Activated T-helper 17 cell treated with anti-CD3 and anti-CD28 coated beads, Interleukin-2, amount 50 U/mL, for 72 hours (primary cell): ENCODE measurements at places on chromosomes 1 and 21. TPM values are rescaled to one million over a fixed set of nuclear protein-coding genes. Genes with fewer than 3 reads are reported as not detected.

The GJA4 gene
- total RNA-seq = not detected

The BCL2L15 gene
- total RNA-seq = 4.4 TPM

The RAB7B gene
- not detected for total RNA-seq

The FOXD2 gene
- 0.29 TPM for total RNA-seq

The RGS4 gene
- not detected for total RNA-seq

DNA sequence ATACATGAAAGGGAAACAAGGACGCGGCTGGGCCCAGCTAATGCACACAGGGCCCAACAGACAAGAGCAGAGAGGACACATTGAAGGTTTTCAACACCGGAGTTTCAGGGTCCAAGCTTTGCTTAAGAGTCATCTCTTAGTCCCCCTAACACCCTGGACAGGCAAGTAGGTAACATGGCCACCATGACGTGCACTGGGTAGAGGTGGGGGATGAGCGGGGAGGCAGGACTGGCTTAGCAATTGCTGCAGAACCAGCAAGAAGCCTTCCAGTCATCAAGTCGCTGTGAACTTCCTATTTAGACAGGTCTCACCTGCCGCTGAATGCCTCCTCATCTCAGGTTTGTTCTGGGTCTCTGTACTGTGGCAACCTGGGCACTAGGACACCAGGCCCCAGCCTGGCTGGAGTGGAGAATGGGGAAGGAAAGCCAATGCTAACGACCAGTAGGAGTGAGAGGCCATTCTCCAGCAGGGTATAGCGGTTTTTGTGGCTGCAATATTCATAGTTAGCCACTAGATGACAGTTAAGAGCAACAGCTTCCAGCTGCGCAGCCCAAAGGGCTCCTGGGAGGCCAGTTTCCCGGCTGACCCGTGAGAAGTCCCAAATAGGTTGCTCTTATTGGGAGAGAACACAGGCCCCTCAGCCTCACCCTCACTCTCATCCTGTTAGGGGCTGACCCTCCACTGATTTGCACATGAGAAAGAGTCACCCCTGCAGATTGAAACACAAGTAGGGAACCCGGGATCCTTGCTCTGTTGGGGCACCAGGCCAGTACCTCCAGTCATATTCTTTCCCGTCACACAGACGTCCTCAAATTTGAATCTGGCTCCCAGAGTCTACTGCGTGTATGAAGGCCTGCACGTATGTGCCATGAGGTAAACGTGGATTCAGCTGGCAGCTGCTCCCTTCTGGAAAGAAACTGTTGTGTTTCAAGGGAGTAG, 6.0 kb upstream of the PIGC start:
- peak; percentile 66 for ATAC-seq

- ATAC-seq = no peak
Observed at GRCh38 chr1:39892601-39893595, 8.8 kb downstream of the MYCL start.

DNA sequence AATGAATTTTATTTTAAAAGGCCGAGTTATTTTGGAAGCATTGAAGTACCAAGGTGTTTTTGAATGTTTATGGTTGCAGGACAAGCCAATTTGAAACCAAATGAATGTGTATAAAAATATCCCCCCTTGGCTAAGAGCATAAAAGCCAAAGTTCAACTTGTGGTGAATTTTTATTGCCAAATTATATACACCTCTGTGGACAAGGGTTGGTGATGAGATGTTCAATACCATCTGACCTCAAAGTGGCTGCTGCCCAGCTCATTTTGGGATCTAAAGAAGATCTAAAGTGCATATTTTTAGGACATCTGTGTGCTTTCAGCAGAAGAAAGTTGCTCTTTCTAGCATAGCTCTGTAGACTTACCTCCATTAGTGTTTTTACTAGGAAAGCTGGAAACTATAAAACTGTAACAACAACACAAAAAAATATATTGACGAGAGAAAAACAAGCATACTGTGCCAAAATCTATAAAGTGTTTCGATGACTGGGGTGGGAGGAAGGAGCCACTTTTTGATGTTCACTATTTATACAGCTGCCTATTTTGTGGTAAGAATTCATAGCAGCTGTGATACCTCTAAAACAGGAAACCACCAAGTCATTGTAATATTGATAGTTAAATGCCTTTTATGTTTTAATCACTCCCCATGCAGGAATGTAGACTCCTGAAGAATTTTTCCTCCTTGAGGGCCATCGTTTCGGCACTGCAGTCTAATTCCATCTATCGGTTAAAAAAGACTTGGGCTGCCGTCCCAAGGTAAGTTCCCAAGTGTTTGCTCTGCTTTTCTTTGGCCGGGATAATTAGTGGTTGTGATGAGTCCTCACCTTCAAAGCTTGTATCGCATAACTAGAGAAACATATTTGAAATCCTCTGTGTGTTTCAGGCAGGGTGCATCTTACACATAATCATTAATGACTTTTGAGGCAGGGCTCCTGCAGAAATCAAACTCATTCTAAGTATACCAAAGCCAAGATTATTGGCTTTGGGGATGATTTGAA, 83.2 kb downstream of the RGL1 start:
- ATAC-seq = peak; percentile 62

GRCh38 chr1:205954819-205955404, 11.7 kb upstream of the SLC26A9 start:
- no peak for ATAC-seq

DNA sequence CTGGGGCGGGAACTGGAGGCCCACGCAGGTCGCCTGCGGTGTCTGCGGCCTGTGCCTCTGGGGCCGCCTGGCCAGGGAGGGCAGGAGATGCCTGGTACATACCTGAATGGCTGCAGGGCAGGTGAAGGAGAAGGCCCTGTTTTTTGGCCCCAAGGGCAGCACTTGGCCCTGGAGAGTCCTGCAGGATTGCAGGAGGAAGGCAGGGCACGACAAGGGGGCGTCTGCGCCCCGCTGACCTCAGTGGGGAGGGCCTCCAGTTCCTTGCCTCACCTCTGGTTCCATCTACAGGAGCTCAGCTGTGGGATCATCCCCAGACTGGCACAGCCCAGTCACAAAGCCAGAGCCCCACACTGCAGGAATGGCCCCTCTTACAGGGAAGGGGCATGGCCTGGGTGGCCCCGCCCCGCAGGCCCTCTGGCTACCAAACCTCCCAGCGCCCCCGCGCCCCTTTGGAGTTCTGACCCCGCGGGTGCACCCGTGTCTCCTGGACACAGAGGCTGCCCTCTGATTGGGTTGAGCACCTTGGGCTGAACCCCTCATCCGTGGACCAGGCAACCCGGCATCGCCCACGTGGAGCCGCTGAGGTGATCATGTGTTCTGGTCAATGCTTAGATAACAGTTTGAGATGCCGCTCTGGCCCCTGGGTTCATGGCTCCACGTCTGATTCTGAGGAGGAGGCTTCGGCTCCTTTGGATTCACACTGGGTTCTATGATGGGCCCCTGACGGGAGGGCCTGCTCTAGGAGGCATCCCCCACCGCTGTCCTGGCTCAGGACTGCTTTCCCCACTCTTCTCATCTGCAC, 1.3 kb upstream of the PEX10 start:
- no peak for ATAC-seq

DNA sequence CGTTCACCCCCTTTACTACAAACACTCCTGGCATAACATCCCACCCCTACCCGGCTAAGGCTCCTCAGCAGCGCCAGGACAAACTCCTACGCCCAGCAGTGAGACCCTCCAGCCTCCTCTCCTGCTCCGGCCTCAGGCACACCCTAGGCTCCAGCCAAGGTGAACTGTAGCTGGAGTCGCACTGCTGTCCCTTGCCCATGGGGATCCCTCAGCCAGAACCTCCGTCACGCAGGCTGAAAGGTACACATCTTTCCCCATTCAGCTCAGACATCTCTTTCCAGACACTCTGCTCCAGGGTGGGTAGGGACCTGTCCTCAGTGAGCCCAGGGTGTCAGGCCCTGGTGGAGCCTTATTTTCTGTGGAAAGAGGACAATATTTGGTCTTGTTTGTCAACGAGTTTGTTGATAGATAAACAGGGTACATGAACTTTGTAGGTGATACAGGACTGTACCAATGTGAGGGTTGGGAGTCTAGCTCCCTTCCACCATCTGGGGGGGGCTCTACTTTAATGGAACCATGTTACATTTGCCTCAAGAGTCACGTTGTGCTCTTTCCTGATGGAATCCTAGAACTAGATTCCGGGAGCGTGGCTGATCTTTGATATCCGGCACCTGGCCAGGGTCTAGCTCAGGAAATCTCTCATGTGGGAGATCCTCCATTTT, 56.5 kb upstream of the SSBP3 start:
- no peak for ATAC-seq

- ATAC-seq = peak; percentile 21
Observed at GRCh38 chr1:244969355-244970235, 105.3 kb upstream of the HNRNPU start.

DNA sequence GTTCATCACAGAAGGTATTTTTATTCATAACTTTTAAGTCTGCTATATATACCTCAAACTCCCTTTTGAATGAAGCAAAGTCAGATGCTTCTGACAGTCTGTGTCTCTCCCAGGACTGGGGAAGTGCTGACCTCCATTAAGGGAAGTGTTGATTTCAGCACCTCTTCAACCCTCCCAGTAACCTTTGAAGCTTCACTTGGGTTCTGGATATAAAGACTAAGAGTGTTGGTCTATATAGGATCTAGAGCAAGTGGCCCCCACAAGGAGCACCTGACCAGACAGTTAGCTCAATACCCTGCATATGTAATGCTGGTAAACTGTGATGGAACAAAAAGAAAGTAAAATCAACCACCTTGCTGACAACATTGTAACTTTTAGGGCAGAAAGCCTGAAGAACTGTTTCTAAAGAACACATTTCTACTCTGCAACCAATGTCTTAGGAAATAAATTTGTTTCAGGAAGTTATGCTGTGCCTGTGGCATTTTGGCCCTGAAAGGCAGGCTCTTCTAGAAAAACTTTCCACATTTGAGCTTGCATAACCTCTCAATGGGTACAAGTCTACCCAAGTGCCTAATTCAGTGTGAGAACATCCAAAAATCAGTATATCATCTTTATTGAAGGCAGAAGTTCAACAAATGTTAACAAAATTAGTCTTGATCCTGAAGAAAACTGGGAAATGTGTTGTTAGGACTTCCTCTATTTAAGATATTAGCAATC, 865 bp upstream of the PTPN22 start:
- peak; percentile 20 for ATAC-seq

- no peak for ATAC-seq
Observed at GRCh38 chr1:9852410-9853248, 28.9 kb upstream of the CLSTN1 start.

- no peak for ATAC-seq
Observed at GRCh38 chr1:208043691-208044181, 132.8 kb upstream of the CD34 start.

DNA sequence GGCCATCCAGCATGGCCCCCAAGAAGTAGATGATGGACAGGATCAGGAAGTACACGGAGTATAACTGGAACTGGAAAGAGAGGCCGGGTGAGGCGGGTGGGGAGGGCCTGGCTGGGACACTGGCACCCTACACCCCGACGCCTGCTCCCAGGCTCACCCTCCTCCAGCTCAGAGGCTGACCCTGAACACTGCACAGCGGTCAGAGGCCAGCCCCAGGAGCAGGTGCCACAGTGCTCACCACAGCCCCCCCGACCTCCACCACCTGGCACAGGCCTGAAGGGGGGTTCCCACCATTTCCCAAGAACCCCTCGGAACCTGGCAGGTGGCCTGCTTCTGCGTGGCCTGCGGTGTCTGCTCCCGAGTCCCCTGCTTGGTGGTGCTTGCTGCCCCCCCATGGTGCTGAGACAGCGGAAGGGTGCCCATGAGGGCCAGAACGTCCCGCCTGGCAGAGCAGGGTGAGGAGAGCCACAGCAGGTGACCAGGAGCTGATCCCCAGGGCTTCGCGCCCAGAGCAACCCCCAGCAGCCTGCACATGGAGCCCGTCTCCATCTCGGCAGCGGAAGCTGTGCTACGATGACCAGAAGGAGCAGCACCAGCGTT, 26.1 kb downstream of the SLC19A1 start:
- ATAC-seq = no peak

DNA sequence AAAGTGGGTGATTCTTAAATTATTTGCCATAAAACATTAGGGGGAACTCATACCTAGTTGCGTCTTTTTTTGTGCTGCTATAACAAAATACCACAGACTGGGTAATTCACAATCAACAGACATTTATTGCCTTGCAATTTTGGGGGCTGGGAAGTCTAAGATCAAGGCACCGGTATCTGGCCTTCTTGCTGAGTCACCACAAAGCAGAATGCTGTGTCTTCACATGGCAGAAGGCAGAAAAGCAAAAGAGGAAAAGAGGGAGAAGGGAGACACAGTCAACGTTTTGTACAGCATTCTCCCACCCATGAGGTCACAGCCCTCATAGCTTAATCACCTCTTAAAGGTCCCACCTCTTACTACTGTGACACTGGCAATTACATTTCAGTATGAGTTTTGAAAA, 291.0 kb downstream of the CHRM3 start:
- no peak for ATAC-seq

- ATAC-seq = no peak
Observed at GRCh38 chr1:24318615-24319311, 394 bp upstream of the GRHL3 start.

DNA sequence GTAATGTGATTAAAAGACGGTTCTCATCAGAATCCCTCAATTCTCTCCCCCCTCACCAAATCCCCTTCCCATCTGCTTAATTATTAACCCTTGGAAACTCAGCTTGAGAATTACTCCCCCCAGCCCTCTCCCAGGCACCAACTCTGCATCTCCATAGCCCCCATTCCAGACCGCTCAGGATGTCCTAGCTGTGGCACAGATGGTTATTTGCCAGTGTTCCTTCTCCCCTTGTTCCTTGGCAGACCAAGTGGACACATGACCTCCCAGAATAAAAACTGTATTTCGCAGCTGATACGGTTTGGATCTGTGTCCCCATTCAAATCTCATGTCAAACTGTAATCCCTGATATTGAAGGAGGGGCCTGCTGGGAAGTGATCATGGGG, 14.6 kb downstream of the HENMT1 start:
- ATAC-seq = no peak

- ATAC-seq = no peak
Observed at GRCh38 chr1:59285691-59286090, 11.2 kb upstream of the FGGY start.
